ENCODE measurements at places on chromosomes 6 and 20.

DNA sequence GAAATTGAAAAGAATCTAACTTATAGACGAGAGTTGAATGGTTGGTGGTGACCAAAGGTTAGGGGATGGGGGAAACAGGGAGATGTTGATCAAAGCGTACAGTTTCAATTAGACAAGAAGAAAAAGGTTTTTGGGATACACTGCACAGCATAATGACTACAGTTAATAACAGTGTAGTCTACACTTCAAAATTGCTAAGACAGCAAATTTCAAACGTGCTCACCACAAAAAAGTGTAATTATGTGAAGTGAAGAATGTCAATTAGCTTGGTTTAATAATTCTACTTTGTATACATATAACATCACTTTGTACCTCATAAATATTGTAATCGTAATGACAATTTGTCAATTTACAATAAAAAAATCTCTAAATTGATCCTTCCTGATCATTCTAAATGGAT lies 267.5 kb downstream of the RNGTT start:
- no peak for DNase-seq

GRCh38 chr20:34904202-34904621 lies 27.8 kb downstream of the ACSS2 start:
- no peak for DNase-seq

DNA sequence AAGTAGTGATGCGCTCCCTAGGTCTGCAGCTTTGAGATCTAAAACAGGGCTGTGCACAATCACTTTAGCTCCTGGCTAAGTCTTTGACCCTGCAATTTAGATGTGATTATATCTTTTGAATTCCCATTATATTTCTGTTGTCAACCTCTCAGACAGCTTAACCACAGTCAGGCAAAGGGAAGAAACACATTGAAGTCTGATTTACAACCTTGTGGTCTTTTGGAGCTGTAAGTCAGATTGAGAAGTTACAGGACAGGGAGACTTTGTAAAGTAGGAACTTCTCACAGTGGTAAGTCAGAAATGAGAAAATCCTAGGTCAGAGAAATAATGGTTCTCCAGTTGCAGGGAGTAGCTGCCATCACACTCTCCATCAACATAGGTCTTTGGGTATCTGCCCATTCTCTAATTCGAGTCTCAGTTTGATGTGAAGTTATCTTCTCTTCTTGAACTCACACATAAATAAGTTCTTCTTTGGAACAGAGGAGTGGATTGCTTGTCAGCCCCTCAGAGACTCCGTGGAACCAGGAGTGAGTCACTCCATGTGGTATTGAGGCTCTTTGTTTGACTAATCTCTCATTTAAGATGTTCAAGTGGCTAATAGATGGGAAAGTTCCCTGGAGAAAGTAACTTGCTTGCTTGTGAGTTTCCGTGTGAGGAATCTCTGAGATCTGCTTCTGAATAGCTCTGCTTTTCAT lies 35.0 kb upstream of the SGK1 start:
- DNase-seq = no peak

- DNase-seq = no peak
Observed at GRCh38 chr6:40841721-40842120, 197.3 kb downstream of the UNC5CL start.

- no peak for DNase-seq
Observed at GRCh38 chr20:13401596-13401995, 180.5 kb downstream of the ISM1 start.

GRCh38 chr6:147156218-147156617 lies 48.0 kb upstream of the STXBP5 start:
- DNase-seq = no peak

DNA sequence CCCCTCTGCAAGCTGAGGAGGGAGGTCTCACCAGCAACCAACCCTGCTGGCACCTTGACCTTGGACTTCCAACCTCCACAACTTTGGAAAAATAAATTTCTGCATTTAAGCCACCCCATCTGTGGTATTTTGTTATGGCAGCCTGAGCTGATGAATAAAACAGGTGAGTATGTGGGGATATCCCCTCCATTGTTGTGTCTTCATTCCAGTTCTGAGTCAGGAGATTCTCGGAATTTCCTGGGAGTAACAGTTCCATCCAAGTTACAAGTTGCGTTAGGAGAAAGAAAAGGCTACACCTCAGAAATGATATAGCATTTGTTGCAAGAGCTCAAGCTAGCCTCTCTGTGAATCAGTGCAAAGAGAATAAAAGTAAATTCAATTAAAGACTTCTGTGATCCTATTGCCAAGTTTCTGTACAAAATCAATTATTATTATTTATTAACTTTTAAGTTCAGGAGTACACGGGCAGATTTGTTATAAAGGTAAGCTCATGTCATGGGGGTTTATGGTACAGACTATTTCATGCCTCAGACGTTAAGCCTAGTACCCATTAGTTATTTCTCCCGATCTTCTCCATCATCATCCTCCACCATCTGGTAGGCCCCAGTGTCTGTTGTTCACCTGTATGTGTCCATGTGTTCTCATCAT lies 153.0 kb downstream of the NKAIN2 start:
- no peak for DNase-seq

GRCh38 chr6:150269857-150270223 lies 99.0 kb upstream of the IYD start:
- no peak for DNase-seq

DNA sequence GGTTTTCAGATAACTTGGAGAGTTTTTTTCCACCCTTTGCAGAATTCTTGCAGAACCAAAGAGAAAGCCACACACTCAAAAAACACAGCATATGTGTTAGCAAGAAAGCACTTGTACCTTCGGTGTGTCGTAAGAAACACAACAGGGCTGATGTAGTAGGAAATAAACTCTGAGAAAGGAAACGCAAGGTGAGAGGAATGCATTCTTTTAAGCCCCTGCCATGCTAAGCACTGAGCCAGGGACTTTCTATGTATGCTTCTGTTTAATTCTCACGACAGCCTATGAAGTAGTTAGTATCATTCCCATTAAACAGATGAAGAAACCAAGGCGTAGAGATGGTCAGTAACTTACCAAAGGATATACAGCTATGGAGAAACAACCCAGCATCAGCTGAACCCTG lies 23.1 kb downstream of the NEDD9 start:
- no peak for DNase-seq

DNA sequence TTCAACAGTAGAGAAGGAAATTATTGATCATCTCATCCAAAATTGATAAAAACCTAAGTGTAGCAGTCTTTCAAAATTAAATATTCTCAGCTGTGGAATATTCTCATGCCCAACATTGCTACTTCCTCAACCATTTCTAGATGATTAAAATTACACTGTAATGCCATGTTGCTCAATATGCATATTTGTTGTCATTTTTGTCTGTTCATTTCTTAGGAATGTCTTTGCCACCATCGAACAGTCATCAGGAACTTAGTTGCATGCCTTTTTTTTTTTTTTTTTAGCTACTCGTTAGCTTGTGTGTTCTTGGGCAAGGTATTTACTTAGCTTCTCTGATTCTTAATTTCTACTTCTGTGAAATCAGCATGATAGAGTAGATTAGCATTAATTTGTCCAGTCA lies 188.6 kb downstream of the DTNBP1 start:
- DNase-seq = no peak

- DNase-seq = peak; percentile 14
Observed at GRCh38 chr6:36717871-36718540, 20.4 kb downstream of the RAB44 start.

DNA sequence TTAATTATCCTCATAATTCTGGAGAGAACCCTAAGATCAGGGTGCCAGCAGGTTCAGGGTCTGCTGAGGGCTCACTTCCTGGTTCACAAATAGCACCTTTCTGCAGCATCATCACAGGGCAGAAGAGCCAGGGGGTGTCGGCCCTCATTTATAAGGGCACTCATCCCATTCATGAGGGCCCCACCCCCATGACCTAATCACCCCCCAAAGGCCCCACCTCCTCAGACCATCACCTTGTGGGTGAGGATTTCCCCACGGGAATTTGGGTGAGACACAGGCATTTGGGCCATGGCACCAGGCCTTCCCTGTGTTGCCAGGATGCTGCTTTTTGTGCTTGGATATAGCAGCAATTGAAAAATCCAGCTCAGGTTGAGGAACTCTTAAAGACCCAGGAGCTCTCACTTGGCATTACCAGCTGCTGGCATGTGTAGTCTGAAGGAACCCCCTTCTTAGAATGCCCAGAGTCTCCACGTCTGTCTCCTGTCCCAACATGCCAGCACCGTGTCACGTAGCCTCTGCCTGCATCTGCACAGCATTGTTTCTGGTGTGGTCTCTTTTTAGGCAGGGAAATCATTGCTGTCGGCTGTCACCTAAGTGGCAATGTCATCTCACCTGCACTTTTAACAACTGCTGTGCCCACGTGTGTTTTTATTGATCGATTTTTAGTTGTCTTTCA lies 71.5 kb downstream of the RPP40 start:
- DNase-seq = no peak

- no peak for DNase-seq
Observed at GRCh38 chr6:151004383-151005024, 139.0 kb downstream of the MTHFD1L start.

- no peak for DNase-seq
Observed at GRCh38 chr6:4687989-4688947, 87.9 kb upstream of the CDYL start.

- no peak for DNase-seq
Observed at GRCh38 chr6:143965503-143966171, 42.4 kb downstream of the PLAGL1 start.

DNA sequence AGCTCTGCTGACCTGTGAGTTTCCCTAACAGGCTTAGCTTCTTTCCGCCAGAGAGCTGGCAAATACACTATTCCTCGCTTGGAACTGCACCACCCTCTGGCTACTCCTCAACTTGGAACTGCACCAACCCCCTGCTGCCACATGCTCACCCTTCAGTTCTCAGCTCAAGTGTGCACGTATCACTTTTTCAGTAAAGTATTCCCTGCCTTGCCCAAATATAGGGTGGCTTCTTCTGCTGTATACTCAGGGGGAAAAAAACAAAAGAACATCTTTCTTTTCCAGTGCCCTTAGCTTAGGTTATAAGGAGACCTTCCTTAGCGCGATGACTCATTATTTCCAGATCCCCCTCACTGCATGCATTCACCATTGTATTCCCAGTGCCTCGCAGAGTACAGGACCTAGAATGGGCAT lies 21.2 kb downstream of the GNAS-AS1 start:
- no peak for DNase-seq

DNA sequence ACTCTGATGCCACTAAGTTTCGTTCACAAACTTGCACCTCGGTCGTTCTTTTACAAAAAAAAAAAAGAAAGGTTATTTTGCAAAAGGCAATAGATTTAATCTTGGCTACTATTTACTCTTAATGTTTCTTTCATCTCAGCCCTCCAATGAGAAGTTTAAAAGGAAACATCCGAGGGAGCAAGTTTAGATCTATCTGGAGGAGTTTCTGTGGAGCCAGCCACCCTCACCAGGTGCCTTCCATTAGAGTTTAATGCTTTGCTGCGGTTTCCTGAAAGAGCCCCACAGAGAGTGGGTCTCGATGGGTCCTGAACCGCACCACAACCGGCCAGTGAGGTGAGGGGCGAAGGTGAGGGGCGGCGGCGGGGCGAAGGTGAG lies 632 bp downstream of the PRKN start:
- DNase-seq = no peak

- no peak for DNase-seq
Observed at GRCh38 chr6:150373260-150373701, 4.5 kb downstream of the IYD start.

GRCh38 chr6:30888816-30889495 lies 4.6 kb downstream of the DDR1 start:
- no peak for DNase-seq

DNA sequence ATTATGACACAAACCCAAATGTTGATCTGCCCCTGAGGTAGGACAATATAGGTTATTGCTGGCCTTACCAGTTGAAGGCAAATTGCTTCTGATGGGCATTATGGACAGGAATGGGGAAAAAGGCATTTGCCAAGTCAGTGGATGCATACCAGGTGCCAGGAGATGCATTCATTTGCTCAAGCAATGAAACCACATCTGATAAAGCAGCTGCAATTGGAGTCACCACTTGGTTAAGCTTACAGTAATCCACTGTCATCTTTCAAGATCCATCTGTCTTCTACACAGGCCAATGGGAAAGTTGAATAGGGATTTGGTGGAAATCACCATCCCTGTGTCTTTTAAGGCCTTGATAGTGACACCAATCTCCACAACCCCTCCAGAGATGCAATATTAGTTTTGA lies 648.6 kb downstream of the COL12A1 start:
- DNase-seq = no peak

DNA sequence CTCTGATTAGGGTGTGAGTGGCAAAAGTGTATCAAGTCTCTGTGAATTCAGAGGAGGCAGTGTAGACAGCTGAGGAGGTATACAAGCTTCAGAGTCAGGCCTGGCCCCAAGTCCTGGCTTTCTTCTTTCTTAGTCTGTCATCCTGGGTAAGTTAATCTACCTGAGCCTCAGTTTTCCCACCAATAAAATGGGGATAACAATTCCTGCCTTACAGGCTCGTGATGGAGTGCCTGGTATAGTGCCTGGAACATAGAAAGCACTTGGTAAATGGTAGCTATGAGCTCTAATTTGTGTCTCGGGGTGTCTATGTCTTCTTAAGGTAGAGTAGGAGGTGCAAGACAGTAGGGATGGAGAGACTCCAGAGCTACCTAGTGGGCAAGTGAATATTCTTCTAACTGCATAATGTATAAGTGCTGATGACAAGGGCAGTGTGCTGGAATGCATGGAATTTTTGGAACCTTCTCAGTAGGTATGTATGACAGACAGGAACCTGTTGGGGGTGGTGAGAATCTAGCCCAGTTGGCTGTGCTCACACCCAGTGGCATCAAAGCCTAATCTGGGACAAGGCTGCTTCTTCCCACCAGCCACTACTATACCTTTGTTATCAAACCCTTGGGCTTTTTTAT lies 4.0 kb upstream of the SCUBE3 start:
- no peak for DNase-seq

- DNase-seq = no peak
Observed at GRCh38 chr6:139753198-139753861, 378.9 kb upstream of the CITED2 start.

GRCh38 chr6:124064317-124065113 lies 260.9 kb downstream of the NKAIN2 start:
- DNase-seq = no peak

GRCh38 chr20:13765868-13766416 lies 18.8 kb downstream of the ESF1 start:
- no peak for DNase-seq

Data from activated naive CD4-positive, alpha-beta T cell treated with anti-CD3 and anti-CD28 coated beads, Interleukin-2, amount 10 ng/mL, durations not matched to agents 7 days and 5 days (primary cell).